Hippocampal formation (tissue), 2 donors: ENCODE measurements at places on chromosomes 7 and 10.

GRCh38 chr10:117429643-117430265, 54.5 kb upstream of the PDZD8 start:
- no peak for DNase-seq

DNA sequence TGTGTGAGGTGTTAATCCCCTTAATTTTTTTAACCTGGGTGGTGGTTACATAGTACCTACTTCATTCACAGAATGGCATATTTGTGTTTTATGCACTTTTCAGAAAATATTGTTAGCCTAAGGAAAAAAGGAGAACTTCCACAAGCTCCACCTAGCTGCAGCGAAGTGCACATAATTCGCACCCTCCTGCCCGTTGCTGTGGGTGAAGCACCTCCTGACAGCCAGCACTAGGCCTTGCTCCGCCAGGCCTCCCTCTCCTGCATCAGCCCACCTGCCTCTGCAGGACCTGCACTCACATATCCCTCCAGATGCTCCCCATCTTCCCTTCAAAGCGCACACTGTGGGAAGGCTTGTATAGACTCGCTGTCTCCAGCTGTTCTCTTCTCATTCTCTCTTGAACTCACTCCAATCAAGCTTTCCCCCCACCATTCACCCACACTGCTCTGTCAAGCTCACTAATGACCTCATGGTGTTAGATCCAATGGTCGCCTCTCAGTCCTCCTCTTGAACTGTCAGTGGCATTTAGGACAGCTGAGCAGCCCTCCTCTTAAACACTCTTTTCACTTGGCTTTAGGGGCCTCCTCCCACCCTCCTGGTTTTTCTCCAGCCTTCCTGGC, 20.7 kb upstream of the GRID1 start:
- no peak for DNase-seq

- DNase-seq = no peak
Measured at GRCh38 chr10:14737808-14738545, 36.7 kb downstream of the FAM107B start.

- DNase-seq = no peak
Measured at GRCh38 chr10:11509036-11509435, 102.4 kb downstream of the USP6NL start.

GRCh38 chr10:97427571-97428179, 1.7 kb downstream of the PGAM1 start:
- no peak for DNase-seq

DNA sequence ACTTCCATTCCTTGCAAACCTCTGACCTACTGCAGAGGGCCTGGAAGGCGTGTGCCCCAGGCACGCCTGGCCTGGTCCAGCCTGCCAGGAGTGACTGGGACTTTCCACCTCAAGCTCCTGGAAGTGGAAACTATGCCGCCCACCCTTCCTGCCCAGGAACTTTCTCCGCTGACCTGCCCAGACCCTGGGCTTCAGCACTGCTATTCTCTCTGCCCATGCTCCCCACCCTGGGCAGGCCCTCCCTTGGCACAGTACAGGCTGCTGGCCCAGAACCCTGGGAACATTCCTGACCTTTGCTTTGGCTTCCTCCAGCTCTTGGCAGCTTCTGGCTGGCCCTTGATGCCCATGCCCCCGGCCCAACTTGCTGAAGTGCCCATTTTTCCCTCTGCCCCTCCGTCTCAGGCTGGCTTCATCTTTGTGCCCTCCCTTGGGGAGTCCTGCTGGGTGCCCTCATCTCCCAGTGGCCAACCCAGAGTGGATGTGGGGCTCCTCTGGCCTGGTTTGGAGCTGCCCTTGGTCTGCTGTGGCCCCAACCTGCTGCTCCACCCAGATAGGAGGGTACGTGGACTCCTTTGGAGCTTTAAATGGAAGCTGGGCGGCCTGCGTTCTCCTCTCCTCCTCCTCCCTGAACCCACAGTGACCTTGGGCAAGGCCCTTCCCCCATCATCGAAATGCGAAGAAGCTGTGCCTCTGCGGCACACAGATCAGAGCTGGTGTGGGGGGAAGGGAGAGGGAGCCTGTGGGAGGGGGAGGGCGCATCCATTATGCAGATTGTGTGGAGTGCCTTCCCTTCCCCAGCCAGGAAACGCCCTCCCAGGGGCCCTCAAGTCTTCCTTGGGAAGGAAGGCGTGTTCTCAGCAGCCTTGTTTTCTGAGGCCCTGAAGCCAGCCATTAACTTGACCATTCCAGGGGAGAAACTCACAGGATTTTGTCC, 3.4 kb downstream of the MMRN2 start:
- no peak for DNase-seq

DNA sequence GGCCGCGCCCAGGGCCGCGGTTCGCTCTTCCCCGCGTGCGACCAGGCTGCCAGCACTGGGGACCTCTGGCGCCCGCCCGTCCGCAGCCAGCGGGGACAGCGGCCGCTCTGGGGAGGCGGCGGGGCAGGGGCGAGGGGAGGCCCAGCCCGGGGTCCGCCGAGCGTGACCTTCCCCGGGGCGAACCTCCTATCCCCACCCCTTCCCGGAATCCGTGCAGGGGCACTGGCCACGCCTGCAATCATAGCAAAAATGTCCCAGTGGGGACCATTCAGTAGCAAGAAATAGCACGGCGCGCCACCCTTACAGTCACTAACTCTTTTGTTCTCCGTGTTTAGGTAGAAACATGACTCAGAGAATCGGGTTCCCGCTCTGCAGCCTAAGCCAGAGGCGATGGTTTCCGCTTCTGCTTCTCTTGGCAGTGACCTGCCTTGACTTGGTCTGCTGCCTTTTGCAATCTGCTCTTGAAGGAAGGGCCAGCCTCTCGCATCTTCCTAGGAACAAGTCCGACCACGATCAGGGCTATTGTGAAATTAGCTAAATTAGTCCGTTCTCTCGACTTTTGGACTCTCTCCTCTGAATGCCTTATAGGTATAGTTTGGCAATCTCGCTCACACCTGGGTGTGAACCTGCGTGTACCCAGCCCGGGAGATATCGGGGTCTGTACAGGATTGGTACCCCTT, 79.3 kb upstream of the ACBD5 start:
- no peak for DNase-seq

GRCh38 chr10:63501954-63502353, 19.2 kb upstream of the REEP3 start:
- no peak for DNase-seq

DNA sequence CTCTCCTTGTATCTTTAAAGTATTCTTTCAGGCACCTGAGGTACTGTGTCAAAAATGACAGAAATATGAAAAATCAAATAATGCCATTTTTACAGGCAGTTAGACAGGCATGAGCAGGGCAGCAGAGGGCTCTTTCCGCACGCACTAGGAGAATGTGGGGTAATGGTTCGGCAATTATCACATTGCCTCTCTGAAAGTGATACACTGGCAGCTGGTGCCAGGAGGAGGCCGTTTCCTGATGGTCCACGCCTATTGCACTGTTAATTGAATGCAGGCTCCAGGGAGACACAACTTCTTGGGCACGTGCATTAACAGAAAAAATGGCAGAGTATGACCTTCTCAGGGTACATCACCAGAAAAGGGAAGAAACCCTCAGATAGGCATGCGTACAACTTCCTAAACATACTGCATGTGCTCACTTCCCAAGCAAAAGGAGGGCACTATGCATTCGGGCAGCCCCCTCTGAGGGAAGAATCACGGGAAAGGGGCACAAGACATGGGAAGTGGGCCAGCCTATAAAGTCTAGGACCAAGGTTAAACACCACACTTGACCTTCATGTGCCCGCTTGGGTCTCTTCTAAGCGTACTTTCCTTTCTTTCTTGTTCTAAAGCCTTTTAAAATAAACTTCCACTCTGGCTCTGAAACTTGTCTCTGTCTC, 161.7 kb downstream of the TNS3 start:
- no peak for DNase-seq

GRCh38 chr10:85622425-85622824, 744.2 kb downstream of the GRID1 start:
- DNase-seq = no peak
